Hematopoietic multipotent progenitor cell treated with erythropoietin and hydrocortisone succinate and interleukin-3 and kit ligand, for 15 days (in vitro differentiated cells): ENCODE measurements at places on chromosomes 11 and 22.

DNA sequence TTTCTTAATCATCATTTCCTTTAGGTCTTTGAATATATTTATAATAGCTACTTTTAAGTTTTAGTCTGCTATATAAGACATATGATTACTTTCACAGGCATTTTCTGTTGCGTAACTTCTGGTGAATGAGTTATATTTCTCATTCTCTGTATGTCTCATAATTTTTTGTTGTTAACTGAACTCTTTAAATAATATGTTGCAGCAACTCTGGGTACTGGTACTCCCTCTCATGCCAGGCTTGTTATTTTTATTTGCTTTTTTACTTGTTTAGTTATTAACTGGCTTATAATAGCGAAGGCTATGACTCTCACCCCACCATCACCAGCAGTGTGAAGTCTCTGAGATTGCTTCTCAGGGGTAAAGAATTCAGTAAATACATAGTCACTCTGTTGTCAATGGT lies 524.2 kb upstream of the CHORDC1 start:
- no peak for DNase-seq

DNA sequence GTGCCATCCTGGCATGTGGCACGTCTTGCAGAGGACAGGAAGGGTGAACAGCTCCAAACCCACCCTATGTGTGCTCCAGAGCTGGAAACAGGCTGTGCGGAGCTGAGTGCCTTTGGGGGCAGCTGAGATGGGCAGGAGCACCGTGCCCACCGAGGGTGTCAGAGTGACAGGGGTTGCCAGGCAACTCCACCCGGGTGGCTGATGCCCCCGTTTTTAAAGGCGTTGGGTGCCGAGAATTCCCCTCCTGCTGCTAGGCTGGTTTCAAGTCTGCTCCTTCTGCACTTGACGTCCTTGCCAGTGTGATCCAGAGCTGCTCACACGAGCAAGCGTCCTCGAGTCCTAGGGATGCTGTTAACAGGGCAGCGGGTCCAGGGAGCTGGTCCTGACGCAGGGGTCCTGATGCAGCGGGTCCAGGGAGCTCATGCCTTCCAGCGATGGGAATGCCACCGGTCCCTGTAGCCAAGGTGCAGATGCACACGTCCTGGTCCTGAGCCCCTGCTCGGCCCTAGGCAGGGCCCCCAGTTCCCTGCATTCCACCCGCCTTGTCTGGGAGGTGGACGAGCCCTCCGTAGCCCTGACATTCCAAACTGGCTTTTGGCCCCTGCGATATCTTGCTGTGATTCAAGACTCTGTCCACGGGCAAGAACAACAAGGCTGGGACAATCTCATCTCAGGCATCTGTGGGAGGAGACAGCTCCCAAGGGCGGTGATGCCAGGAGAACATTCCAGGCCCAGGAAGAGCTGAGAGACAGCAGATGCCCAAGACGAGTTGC lies 4.9 kb downstream of the KCNQ1 start:
- DNase-seq: no peak

- no peak for DNase-seq
Observed at GRCh38 chr11:71428861-71429435, 19.2 kb downstream of the DHCR7 start.

DNA sequence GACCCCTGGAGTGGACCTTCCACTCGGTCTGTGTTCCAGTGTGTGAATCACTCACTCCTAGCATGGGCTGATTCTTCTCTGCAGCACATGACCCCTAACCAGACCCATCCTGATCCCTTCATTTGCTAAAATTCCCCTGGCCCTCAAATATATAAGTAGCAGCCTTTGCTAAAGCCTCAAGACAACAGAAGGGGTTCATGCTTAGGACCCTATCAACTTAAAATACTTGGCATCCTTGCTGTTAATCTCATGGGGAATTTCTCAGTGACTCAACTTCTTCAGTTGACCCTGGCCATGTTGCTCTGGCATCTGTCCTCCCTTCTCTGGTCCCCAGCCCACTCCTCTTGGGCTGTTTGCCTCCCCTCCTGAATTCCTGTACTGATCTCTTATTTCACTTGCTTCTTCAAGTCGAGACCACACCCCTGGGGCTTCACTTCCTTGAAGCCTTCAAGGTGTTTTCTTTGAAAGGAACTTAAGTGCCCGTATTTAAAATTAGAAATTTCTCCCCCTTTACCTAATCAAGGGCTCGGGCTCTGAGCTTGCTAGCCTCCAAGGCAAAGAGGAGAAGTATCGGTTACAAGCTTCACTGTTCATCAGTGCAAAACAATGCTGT lies 23.6 kb downstream of the NNMT start:
- DNase-seq: no peak

DNA sequence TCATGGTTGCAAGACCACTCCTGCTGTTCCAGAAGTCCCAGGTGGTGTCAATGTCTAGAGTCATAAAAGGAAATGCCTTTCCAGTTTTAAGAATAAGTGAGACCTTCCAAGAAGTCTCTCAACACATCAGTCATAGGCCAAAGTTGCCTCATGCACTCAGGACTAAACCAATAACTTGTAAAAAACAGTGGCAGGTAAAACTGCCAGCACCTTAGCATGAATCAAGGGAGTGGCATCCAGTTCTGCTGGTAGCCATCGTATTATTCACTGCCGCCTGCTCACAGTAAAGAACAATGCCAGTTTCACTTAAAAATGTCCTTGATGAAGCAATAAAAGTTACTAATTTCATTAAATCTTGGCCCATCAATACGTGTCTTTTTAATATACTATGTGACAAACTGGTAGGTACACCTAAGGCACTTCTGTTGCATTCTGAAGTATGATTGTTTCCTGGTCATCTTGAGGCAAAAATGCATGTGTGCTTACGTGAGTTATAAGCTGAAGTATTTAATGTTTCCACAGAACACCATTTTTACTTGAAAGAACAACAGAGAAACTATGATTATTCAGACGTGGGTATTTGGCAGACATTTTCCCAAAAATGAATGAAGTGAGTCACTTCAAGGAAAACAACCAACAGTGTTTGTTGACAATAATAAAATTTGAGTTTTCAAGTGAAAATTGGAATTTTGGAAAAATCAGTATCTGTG lies 125.2 kb upstream of the SNX19 start:
- DNase-seq: no peak

DNA sequence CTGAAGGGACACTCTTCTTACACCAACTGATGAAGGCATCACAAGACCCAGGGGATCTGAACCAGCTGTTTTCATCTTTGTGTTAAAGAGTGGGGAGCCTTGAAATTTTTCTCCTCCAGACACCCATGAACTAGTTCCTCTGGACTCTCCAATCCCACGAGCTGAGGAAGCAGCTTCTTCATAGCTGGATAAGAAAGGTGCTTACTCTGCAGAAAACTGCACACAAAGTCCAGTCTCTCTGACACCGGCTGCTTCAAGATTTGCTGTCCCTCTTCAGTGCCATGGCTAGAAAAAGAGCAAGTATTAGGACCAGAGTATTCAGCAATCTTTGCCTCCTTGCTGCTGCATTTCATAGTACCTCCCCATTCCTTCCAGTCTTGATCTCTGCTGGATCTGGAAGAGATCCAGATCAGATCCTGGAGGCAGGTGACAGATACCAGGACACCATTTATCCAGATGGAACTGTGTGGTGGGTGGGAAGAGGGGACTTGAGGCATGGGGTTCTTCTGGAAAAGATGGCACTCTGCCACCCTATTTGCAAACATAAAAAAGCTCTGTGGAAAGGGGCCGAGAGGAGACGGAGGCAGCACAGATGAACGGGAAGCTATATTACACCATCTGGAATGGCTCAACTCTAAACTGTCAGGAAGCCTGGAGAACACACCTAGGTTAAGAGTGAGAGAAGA lies 25.5 kb downstream of the IL18BP start:
- DNase-seq: no peak

DNA sequence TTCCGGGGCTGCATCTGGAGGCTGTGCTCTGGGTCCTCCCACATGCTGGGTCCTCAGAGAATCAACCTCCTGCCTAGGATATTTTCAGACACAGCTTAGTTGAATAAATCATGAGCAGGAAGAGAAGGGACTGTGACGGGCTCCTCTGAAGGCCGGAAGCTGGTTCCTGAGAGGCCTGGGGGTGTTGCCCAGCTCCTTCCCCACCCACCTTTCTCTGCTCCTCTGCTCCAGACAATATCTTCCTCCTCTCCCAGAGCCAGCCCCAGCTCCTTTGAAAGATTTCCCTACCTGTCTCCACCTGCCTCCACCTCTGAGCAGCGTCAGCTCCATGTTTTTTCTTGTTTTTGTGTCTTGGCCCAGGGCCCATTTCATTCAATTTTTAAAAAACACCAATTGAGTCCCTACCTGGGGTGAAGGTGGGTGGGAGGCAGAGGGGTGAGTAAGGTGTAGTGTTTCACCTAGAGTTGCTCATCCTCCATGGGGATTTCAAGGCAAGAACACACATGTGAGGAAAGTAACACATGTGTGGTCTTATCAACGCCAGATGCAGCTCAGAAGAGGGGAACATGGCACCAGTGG lies 24.8 kb upstream of the THY1 start:
- DNase-seq: no peak

GRCh38 chr22:25942115-25942855 lies 200.3 kb downstream of the MYO18B start:
- DNase-seq: no peak

- no peak for DNase-seq
Observed at GRCh38 chr11:72598906-72599305, 75.3 kb downstream of the PDE2A start.

GRCh38 chr11:134498326-134499139 lies 86.5 kb upstream of the B3GAT1 start:
- DNase-seq: no peak

DNA sequence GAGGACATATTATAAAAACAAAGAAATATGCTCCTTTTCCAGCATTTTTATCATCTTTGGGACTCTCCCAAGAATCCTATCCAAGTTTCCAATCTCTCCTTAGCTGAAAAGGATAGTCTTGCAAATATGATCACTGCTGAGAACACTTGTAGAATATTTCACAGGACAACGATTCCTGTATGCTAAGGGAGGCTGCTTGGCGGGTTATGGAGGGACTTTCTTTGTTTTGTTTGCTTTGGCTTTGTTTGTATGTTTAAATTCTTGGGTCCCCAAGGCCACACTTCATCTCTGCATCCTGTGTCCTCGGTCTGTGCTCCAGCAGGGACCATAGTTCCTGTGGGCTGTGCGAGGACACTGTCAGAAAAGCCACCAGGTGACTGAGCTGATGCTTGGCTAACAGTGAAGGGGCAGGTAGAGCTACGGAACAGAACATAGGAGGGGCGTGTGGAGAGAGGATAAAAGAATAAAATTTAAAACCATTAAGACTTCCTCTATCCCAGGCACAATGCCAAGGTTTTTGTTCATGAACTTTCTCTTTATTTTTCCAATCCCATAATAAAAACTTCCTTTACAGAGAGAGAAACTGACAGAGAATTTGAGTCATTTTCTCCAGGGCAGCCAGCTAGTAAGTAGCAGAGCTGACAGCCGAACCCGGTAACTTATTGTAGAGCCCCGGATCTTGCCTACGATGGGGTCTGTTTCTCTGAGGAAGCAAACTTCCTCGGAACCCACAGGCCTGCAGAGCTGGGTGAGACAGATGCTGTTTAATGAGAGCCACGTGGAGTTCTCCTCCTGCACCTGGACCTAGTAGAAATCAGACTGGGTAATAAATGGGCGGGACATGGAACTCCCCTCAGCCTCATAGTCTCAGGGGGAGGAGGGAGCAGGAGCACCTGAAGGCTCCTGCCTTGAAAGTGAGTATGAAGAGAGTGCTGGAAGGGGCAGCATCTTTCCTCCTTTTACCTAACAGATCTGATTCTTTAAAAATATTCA lies at the start of gene IZUMO1R:
Gene IZUMO1R, plus strand, starts transcription at position 615 of the 993 bp plus-strand sequence. CDS start 1,057 bp downstream, outside the sequence.
- DNase-seq: no peak
